Upper lobe of right lung (tissue), 1 donor: ENCODE measurements at places on chromosomes 5 and 9.
A peak's percentile ranks its signal among the peaks of the same experiment; 100 is the strongest.

DNA sequence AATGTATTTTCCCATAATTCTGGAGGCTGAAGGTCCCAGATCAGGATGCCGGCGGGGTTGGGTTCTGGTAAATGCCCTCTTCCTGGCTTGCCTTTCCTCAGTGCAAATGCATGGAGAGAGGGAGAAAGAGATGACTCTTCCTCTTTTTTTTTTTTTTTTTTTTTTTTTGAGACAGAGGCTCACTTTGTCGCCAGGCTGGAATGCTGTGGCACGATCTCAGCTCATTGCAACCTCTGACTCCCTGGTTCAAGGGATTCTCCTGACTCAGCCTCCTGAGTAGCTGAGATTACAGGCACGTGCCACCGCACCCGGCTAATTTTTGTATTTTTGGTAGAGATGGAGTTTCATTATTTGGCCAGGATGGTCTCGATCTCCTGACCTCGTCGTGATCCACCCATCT is 300.0 kb upstream of the TAS2R1 start:
- DNase-seq: no peak

- DNase-seq: no peak
These were observed 303.5 kb downstream of the PLK2 start for GRCh38 chr5:58156361-58156760.

- DNase-seq: no peak
These were observed 618.8 kb upstream of the KLF4 start for GRCh38 chr9:108108280-108108851.

- DNase-seq: peak; percentile 21
These were observed 245.2 kb upstream of the IRX2 start for GRCh38 chr5:2996687-2997086.

DNA sequence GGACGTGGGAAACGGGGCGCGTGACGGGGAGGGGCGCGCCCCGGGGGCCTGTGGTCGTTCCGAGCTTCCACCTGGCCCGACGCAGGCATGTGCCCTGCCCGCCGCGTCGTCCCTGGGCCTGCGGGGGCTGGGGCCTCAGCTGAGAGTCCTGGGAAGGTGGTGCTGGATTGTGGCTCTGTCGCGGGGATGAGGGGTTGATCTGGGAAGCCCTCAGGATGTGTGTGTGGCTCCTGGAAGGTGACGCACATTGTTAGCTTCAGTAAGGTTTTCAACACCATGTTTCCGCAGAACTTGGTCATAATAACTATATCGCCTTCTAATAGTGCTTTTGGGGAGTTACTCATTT is 589.1 kb downstream of the MTRR start:
- DNase-seq: no peak

DNA sequence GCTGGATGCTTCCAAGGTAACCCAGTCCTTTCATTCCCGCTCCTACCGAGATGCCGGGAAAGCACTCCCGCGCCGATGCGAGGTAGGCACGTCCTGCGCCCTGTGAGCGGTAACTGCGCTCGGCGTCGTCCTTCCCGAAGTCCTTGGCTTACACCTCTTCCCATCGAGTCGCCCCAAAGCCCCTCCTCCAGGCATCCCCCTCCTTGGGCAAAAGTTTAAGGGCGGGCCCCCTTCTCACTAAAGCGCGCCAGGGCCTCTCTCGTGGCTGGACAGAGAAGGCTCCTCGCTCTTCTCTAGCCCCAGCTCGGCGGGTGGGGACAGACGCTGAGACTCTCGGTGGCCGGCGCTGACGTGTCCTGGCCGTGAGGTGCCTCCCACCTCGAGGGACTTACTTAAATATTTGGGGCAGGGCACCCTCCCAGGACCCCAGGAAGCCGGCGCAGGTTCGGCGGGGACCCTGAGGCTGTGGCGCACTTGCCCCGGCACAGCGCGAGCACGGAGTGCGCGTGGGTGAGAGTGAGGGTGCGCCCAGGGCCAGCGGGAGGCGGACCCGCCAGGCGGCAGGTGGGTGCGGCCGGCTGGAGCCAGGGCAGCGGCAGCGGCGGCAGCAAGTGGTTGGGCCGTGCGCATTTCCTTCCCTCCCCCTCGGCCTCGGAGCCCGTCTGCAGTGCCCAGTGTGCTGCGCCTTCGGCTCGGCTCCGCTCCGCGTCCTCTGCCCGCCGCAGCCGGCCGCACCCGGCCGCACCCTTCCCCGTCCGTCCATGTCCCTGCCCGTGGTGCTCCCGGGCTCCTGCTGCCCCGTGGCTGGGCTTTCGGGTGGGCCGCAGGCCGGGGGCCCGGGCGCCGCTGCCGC is at the start of gene ENTREP1:
TSS of gene ENTREP1 (plus strand) at position 667 of the 853 bp plus-strand sequence. CDS start at position 762, 95 bp downstream.
- peak; percentile 92 for DNase-seq

DNA sequence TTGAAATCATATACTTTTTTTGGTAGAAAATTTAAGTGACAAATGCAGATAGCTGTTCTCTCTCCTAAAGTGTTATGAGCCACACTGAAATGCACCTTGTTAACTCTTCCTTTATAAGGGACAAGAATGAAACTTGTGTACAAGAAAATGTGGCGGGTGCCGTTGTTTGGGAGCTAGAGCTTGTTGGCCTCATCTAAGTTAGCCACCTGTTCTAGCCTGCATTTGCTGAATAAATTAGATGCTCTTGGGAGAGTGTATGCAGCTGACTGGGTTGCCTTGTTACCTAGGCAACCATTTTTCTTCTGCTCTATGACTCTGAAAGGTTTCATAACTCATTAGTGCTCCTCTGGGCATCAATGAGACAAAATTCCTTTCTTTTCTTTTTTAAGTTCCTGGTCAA is 174.3 kb downstream of the TAF11L14 start:
- no peak for DNase-seq

DNA sequence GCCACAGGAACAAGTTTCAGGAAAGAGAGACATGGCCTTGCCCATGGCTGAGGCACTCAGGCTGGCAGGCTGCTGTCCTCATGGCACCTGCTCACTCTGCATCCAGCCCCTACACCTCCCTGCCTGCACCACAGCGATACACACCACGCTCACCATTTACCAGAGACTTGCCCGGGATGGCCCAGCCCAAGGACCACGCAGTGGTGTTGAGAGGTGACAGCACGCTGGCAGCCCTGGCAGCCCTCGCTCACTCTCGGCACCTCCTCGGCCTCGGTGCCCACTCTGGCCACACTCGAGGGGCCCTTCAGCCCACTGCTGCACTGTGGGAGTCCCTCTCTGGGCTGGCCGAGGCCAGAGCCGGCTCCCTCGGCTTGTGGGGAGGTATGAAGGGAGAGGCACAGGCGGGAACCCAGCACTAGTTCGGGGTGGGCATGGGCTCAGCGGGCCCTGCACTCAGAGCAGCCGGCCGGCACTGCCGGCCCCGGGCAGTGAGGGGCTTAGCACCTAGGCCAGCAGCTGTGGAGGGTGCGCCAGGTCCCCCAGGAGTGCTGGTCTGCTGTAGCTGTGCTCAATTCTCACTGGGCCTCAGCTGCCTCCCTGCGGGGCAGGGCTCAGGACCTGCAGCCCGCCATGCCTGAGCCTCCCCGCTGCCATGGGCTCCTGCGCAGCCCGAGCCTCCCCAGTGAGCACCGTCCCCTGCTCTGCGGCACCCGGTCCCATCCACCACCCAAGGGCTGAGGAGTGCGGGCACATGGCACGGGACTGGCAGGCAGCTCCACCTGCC is 20.3 kb downstream of the ZDHHC11B start:
- DNase-seq: peak; percentile 59

DNA sequence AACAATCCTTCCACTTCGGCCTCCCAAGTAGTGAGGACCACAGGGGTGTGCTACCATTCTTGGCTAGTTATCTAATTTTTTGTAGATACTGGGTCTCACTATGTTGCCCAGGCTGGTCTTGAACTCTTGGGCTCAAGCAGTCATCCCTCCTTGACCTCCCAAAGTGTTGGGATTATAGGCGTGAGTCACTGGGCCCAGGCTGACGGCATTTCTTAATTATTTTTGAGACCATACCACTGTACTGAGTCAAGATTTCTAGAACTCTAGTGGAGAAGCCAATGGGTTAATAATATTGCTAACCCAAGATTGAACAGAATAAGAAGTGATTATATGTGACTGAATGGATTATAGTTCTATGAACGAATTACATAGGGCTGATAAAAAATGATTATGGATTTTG is 66.7 kb downstream of the TARS1 start:
- no peak for DNase-seq

- no peak for DNase-seq
These were observed 124.4 kb downstream of the FANCC start for GRCh38 chr9:95193067-95193466.

DNA sequence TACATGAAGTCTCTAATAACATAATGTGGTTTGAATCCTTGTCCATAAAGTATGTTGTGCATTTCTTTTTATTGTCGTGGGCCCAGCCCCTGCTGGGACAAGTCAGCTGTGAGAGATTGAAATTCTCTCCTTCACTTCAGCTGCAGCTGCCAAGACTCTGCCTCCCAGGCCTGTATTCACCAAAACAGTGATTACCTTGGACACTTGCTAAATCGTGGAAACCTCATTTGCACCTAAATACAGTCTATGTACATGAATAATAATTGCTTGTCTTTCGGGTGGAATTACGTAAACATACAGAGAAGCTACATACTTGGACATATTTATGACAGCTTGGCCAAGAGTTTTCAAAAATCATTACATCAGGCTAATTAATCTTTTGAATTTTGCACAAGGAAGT is 898.5 kb upstream of the SEMA6A start:
- no peak for DNase-seq

GRCh38 chr5:78008356-78008967 is 232.3 kb upstream of the TBCA start:
- DNase-seq: no peak

- no peak for DNase-seq
These were observed 689 bp downstream of the AK3 start for GRCh38 chr9:4740388-4740637.

DNA sequence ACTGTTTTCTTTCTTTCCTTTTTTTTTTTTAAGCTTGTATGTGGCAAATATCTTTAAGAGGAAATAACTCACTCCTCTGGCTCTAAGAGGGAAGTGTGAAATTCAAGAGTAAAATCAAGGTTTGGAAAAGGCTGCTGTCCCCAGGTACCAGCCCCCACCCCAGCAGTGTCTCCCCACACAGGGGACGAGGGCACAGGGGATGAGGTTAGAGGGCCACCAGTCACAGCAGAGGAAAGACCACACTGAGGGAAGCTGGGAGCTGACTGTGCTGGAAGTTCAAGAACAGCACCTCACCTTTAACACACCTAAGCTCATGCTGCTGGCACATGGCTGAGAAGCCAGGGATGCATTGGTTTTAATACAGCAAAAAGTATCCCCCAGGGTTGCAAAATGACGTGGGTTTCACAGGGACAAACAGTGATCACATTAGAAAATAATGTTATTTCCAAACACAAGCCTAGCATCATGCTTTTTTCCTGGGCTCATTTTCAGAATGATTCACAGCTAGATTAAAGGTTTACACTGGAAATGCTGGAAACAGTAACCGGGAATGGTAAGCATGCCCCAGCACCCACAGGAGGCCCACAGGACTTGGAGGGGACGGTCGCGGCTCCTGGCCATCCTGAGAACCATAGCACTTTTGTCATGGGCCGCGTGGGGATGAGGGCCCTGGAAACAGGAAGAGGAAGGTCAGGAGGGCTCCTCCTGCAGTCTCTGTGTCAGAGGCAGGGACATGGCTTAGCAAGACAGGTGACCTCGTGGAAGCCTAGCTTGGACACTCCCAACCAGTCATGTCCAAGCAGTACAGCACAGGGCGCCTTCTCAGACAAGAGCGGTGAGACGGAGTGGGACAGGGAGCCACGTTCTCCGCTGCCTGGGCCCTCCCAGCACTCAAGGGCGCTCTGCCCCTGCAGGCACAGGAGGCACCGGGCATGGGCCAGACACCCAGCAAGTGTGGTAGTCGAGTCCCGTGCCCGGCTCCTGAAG is 6.9 kb downstream of the LPCAT1 start:
- peak; percentile 77 for DNase-seq

DNA sequence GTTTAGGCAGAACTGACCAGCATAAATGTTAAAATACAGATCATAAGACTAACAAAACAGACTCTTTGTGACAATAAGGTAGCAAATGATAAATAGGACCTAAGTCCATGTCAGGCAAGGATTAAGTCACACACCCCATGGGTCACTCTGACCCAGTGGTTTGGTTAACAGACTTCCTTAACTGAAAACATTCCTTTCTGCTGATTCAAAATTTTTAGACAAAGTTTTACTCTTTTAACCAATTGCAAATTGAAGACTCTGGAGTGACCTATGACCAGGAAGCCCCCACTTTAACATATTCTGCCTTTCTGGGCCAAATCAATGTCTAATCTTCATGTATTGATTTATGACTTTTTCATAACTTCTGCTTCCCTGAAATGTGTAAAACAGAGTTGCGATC is 4.9 kb upstream of the NXNL2 start:
- DNase-seq: no peak

- no peak for DNase-seq
These were observed 5.8 kb upstream of the SOWAHA start for GRCh38 chr5:132807163-132807838.

GRCh38 chr9:22512495-22512894 is 65.9 kb downstream of the DMRTA1 start:
- no peak for DNase-seq

- DNase-seq: no peak
These were observed 52.0 kb downstream of the SLC22A5 start for GRCh38 chr5:132421462-132421861.

GRCh38 chr5:145295236-145295835 is 539.8 kb downstream of the PRELID2 start:
- DNase-seq: no peak

GRCh38 chr9:96009690-96010472 is 134.4 kb downstream of the ERCC6L2 start:
- DNase-seq: no peak

DNA sequence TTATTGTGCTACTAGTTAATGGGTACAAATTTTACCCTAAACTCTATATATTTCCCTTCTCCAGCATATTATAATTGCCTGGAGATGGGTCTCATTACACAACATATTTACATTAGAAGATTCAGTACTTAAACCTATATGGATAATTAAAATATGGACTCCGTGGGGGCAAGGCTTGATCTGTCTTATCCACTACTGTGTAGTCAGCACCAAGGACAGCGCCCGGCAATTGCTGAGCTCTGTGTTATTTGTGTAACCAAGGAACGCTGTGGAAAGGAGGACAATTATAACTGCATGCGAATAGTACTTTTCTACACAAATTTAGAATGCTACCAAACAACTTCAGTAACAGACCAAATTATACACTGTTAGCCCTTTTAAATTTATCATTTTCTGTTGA is 77.7 kb downstream of the DNAH5 start:
- no peak for DNase-seq

GRCh38 chr9:93616044-93616443 is 39.7 kb downstream of the PHF2 start:
- DNase-seq: no peak

GRCh38 chr9:93467062-93467416 is 13.7 kb upstream of the FAM120AOS start:
- no peak for DNase-seq

DNA sequence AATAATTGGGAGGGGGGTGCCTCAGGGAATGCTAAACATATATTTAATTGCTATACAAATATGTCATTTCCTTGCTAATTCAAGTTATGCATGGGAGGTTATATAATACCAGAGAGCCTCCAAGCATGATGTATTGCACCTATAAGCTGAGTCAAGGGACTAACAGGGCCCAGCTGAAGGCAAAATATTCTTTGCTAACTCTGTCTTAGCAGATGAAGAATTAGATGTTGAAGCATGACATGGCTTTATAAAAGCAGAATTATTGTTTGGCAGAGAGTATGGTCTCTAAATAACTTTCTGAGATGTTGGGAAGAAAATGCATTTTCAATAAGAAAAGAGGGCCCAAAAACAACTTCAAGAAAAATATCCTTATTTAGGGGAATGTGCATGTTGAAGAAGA is 60.4 kb downstream of the SGCD start:
- no peak for DNase-seq

GRCh38 chr5:34534523-34535103 is 121.5 kb upstream of the RAI14 start:
- DNase-seq: no peak

- DNase-seq: no peak
These were observed 175.6 kb downstream of the GLIS3 start for GRCh38 chr9:4124266-4124665.
